ENCODE measurements at places on chromosomes 11 and 22. TPM values are rescaled to one million over a fixed set of nuclear protein-coding genes. Genes with fewer than 3 reads are reported as not detected.

NPTXR gene
- total RNA-seq: 24.4 TPM

SLC22A12 gene
- total RNA-seq: not detected

JHY gene
- 16.0 TPM for total RNA-seq

MMP13 gene
- total RNA-seq: not detected

TREH gene
- not detected for total RNA-seq

CARS1 gene
- 49.8 TPM for total RNA-seq

All from parietal lobe (tissue), 2 donors.